ENCODE measurements at places on chromosomes 3 and 15. TPM values are rescaled to one million over a fixed set of nuclear protein-coding genes. Genes with fewer than 3 reads are reported as not detected.

DNA sequence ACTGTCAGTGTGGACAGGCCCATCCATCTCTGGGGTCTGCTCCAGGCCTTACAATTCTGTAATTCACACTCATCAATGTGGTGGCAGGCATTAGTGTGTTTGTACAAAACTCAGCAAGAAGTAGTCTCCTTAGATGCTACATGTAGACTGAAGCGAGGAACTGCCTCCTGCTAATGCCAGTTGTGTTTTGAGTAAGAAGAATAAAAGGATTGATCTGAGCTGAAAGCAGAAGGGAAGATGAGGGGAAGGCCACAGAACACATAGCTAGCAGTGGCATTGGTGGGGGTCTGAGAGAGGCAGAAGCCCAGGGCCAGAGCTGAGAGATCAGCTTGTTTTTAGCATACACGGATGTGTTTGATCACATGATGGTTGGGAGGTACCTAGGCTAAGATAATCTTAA, 144.1 kb downstream of the TIGIT start:
- H3K4me1 ChIP-seq = no peaks in the 10 kb centered on the region
- no peak for DNase-seq
- H3K27ac ChIP-seq = no peak overlapping the region
- H3K4me3 ChIP-seq = no peak overlapping the region

DNA sequence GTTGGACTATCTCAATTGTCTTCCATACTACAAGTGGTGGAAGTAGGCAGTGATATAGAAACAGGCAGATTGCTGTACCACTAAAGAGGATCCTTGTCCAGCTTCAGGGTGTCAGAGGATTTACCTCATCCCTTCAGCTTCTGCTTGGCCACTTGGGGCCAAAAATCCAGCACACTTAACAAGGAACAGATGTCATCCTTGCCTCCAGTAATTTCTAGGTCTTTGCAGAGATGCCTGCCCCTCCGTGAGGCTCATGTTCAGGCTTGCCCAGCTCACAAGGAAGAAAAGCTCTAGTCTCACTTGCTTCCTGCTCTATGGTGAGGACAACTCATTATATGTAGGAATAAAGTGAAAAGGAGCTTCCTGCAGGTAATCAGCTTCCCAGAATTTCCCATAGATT, 510.3 kb downstream of the EPHA3 start:
- no peak for DNase-seq
- H3K27ac ChIP-seq = no peak overlapping the region

DNA sequence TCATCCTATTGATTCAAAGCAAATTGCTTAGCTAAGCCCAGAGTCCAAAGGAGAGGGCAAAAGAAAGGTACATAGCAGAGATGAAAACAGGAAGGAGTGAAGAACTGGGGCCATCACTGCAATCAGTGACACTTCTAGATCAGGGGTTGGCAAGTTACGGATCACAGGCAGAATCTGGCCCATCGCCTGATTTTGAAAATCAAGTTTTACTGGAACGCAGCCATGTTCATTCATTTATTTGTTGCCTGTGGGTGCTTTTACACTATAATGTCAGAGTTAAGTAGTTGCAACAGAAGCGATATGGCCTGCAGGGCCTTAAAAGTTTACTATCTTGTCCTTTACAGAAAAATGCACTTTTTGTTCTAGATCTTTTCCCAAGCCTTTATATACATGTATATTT, 271.7 kb upstream of the TOPAZ1 start:
- H3K27ac ChIP-seq = no peak overlapping the region
- no peak overlapping the region for H3K4me3 ChIP-seq
- no peaks in the 10 kb centered on the region for H3K27me3 ChIP-seq
- no peaks in the 10 kb centered on the region for H3K36me3 ChIP-seq

GRCh38 chr3:69674752-69675151, 64.5 kb upstream of the MITF start:
- no peaks in the 10 kb centered on the region for H3K27me3 ChIP-seq
- H3K4me1 ChIP-seq = peaks cover 18% of the 10 kb centered on the region
- H3K36me3 ChIP-seq = no peaks in the 10 kb centered on the region
- H3K27ac ChIP-seq = no peak overlapping the region

DNA sequence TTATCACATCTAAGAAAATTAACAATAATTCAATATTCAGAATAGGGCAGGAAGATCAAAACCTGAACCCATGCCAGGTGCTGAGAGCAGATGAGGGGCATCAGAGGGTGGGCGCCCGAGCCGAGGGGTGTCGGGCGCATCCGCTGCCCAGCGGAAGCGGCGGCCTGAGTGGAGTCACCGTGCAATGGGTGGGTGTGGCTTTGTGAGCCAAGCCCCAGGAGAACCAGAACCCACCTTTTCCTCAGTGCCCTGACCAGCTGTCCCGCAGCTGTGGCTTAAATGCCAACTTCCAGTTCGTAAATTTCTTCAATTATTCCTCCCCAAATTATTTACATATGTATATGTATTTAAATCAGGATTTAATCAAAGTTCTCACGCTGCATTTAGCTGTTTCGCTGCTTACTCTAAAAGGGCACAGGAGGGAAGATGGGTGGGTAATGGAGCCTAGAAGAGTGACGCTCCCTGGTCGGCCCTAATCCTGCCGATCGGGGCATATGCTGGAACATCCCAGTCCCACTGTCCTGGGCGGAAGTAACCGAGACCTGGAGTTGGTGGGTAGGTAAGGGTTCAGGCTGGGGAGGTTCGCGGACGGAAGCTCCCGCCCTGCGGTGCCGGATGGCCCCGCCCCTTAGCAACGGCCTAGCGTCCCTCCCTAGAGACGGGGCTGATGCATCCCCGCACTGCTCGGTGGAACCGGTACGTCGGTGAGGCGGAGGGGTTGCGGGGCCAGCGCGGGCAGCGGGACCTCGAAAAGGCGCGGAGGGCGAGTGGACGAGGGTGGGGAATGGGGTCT, 1.3 kb downstream of the DNAH1 start:
- H3K4me3 ChIP-seq = peak overlapping the region; percentile 45
- no peak for DNase-seq
- no peaks in the 10 kb centered on the region for H3K4me1 ChIP-seq
- no peaks in the 10 kb centered on the region for H3K27me3 ChIP-seq

GRCh38 chr15:95458721-95459120, 871.8 kb upstream of the NR2F2 start:
- peak overlapping the region; percentile 21 for H3K27ac ChIP-seq
- no peaks in the 10 kb centered on the region for H3K27me3 ChIP-seq
- H3K36me3 ChIP-seq = no peaks in the 10 kb centered on the region
- DNase-seq = no peak
- H3K4me3 ChIP-seq = no peak overlapping the region
- no peaks in the 10 kb centered on the region for H3K4me1 ChIP-seq

- H3K27ac ChIP-seq = peak overlapping the region; percentile 80
- H3K27me3 ChIP-seq = no peaks in the 10 kb centered on the region
- no peak for DNase-seq
Observed at GRCh38 chr15:45023659-45024225, 747 bp downstream of the SORD start.

GRCh38 chr3:71423151-71423906, 160.2 kb downstream of the FOXP1 start:
- H3K4me1 ChIP-seq = no peaks in the 10 kb centered on the region
- H3K36me3 ChIP-seq = no peaks in the 10 kb centered on the region
- no peak for DNase-seq
- no peak overlapping the region for H3K4me3 ChIP-seq
- H3K27me3 ChIP-seq = no peaks in the 10 kb centered on the region

DNA sequence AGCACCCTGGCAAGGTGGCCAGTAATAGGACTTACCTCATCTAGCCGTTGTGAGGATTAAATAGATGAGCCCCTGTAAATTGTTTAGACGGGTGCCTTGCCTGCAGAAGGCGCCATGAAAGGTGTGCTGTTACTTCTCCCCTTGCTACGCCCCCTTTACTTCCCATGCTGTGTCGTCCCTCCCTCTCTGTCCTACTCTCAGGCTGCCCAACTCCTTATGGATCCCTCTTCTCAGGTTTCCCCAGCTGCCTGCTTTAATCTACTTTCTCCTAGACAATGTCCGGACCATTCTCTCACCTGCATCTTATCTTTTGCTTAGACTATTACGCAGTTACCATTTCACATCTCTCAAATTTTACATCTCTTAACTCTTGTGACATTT, 1.7 kb upstream of the FBXW12 start:
- no peak overlapping the region for H3K4me3 ChIP-seq
- H3K27me3 ChIP-seq = no peaks in the 10 kb centered on the region
- peaks cover 6% of the 10 kb centered on the region for H3K4me1 ChIP-seq
- no peak for DNase-seq
- H3K27ac ChIP-seq = no peak overlapping the region
- H3K36me3 ChIP-seq = no peaks in the 10 kb centered on the region

DNA sequence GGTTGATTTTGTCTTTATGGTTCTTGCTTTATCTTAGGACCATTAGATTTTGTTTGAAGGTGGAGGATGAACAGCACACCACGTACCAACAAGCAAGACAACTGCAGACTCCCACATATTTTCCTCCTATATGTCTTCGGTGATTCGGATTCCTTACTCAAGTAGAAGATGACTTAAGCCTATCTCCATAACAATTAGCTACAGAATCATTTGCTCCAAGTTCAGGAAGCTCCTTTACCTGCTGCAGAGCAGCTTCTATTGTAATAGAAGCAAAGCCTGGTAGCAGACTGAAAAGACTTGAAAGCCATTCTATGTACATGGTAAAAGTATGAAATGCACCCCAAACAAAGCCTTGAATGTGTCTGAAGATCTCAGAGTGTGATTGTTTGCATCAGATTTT, 229.0 kb downstream of the SOX2 start:
- DNase-seq = no peak
- no peaks in the 10 kb centered on the region for H3K4me1 ChIP-seq

- H3K27ac ChIP-seq = no peak overlapping the region
- no peak for DNase-seq
- H3K4me3 ChIP-seq = no peak overlapping the region
- H3K4me1 ChIP-seq = no peaks in the 10 kb centered on the region
- H3K36me3 ChIP-seq = no peaks in the 10 kb centered on the region
Observed at GRCh38 chr3:190562866-190563510, 49.1 kb downstream of the IL1RAP start.

DNA sequence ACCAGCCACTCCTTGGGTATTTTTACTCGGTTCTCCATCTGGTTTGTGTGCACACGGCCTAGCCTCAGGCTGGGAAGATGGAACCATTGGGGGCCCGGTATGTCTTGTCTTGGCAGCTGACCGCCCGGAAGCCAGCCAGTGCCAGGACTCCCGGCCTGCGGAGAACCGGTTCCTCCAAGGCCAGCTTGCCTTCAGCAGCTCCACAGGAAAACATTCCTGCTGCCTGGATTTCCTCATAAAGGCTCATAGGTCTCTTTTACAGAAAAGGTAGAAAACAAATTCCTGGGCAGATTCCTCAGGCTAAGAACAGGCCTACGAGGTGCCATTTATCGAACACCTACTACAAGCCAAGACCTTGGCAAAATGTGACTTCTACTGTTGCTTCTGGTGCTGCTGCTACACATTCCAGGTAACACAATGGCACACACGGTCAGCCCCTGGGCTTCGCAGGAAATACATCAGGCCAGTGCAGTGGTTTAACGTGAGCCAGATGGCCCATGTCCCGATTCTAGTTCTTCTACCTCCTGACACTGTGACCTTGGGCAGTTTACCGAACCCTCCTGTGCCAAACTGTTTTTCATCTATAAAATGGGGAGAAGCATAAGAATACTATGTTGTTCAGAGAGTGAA, 141.8 kb downstream of the OPA1 start:
- no peaks in the 10 kb centered on the region for H3K4me1 ChIP-seq
- no peaks in the 10 kb centered on the region for H3K36me3 ChIP-seq
- no peak overlapping the region for H3K4me3 ChIP-seq
- H3K27me3 ChIP-seq = no peaks in the 10 kb centered on the region
- DNase-seq = no peak

DNA sequence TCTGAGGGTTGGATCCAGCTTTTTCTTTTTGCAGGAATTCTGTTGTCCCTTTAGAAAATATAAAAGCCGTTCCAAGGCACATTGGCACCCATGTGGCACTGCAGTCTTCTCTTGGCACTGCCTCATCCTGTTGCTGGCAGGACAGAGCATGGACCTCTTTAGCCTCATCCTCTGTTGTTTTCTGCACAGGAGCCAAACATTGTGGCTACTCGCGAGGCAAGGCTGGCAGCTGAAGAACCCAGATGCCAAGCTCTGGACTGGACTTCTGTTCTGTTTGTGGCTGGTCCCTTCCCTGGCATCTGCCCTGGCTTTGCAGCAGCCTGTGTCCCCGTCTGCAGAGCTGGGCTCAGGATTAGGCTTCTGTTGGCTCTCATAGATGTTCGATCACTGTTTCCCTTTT, 224.7 kb upstream of the TBC1D5 start:
- no peak overlapping the region for H3K27ac ChIP-seq
- H3K27me3 ChIP-seq = no peaks in the 10 kb centered on the region
- no peak for DNase-seq
- no peaks in the 10 kb centered on the region for H3K36me3 ChIP-seq

GRCh38 chr3:152284906-152285305, 16.2 kb downstream of the MBNL1 start:
- no peaks in the 10 kb centered on the region for H3K27me3 ChIP-seq
- no peak overlapping the region for H3K27ac ChIP-seq
- no peak overlapping the region for H3K4me3 ChIP-seq

- no peaks in the 10 kb centered on the region for H3K27me3 ChIP-seq
- no peaks in the 10 kb centered on the region for H3K36me3 ChIP-seq
- no peak overlapping the region for H3K4me3 ChIP-seq
- no peak overlapping the region for H3K27ac ChIP-seq
- H3K4me1 ChIP-seq = no peaks in the 10 kb centered on the region
Observed at GRCh38 chr3:15831927-15832326, 34.1 kb upstream of the ANKRD28 start.

- H3K4me1 ChIP-seq = peaks cover 46% of the 10 kb centered on the region
- H3K36me3 ChIP-seq = no peaks in the 10 kb centered on the region
- no peaks in the 10 kb centered on the region for H3K27me3 ChIP-seq
- peak overlapping the region; percentile 93 for H3K27ac ChIP-seq
Observed at GRCh38 chr15:31396881-31397560, 70.4 kb downstream of the KLF13 start.

DNA sequence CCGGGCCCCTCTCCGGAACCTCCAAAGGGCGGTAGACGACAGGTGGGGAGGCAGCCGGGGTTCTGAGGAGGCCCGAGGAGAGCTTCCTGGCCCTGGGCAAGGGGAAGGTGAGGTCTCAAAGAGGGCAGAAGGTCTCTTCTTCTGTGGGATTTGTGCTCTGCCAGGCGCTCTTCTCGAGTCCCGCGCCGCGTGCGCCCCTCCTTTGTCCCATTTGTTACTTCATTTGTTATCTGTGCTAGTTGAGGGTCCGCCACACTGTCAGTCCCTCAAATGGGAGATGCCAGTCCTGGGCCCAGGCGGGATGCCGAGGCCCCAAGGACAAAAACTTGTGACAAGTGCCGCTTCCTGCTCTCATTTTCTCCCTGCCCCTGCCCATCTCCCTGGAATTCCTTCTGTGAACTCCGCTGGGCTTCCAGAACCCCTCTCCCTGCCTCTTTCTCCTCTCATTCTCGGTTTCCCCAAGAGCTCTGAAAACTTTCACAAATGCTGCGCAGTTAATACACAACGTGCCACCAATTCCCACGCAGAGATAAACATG, 1.5 kb downstream of the ST8SIA2 start:
- H3K27ac ChIP-seq = no peak overlapping the region
- peak overlapping the region; percentile 33 for H3K4me3 ChIP-seq
- H3K4me1 ChIP-seq = no peaks in the 10 kb centered on the region
- no peaks in the 10 kb centered on the region for H3K36me3 ChIP-seq
- no peaks in the 10 kb centered on the region for H3K27me3 ChIP-seq

GRCh38 chr15:90013503-90013937, 12.4 kb downstream of the ZNF710 start:
- H3K27ac ChIP-seq = no peak overlapping the region
- no peaks in the 10 kb centered on the region for H3K4me1 ChIP-seq
- no peaks in the 10 kb centered on the region for H3K27me3 ChIP-seq
- H3K36me3 ChIP-seq = no peaks in the 10 kb centered on the region

Gene HRH1
- 3.5 TPM for total RNA-seq

Gene UBA3
- total RNA-seq = 39.9 TPM

Gene IGDCC3
- not detected for total RNA-seq

Gene VILL
- total RNA-seq = 4.2 TPM

Gene ECE2
- not detected for total RNA-seq

Gene CCR4
- total RNA-seq = 0.33 TPM

Gene PLA1A
- total RNA-seq = 6.7 TPM

Gene MCF2L2
- total RNA-seq = not detected

Gene GHSR
- not detected for total RNA-seq

Gene CGNL1
- 29.8 TPM for total RNA-seq
